ENCODE measurements at places on chromosomes 1 and 21.

DNA sequence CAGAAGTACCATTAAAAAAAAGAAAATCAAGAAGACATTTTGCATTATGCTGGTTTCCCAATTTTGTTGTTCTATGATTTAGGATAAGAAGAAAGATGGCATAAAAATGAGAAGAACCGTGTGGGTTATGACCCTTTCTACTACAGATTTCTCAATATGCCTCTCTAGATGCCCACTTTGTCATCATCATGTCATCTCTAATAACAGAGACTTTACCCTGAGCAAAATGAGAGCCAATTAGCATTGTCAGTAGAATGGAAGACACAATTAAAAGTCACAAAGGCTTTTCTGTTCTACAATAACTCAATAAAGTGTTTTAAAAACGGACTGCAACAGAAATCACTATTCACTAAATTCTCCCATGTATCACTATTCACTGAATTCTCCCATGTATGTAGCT lies 85.5 kb downstream of the RAB3GAP2 start:
- DNase-seq = no peak

- DNase-seq = no peak
These were observed 5.9 kb upstream of the TNFSF4 start for GRCh38 chr1:173212952-173213491.

- no peak for DNase-seq
These were observed 4.9 kb downstream of the NHLH1 start for GRCh38 chr1:160371756-160372155.

DNA sequence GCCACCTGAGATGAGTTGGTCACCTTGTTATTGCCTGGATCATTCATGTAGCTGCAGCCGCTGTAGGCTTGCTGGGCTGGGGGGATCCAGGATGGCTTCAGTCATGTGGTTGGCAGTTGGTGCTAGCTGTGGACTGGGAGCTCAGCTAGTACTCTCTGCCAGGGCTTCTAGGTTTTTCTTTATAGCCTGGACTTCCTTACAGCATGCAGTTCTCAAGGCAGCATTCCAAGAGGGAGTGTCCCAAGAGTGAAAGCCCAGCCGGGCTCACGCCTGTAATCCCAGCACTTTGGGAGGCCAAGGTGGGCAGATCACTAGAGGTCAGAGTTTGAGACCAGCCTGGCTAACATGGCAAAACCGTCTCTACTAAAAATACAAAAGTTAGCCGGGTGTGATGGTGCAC lies 23.7 kb upstream of the ACTL8 start:
- DNase-seq = no peak

DNA sequence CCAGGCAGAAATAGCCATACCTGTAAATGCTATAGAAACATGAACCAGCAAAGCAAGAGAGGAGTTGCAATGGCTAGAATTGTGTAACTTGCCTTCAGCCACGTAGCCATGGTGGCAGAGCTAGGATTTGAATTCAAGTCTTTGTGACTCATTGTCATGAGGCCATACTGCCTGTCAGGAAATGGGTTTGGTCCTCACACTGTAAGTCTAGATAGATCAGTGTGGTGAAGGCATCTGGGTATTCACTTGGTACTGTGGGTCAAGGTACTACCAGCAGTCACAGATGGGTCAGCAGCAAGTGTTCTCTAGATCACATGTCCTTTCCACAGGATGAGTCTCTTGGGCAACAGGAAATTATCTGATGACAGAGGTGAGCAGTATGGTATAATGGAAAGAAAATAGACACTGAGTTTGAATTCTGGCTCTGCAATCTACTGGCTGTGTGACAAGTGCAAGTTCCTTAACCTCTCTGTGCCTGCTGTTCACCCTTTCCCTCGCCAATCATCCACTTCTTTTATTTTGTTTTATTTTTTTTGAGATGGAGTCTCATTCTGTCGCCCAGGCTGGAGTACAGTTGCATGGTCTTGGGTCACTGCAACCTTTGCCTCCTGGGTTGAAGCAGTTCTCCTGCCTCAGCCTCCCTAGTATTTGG lies 36.9 kb downstream of the FGGY start:
- no peak for DNase-seq

DNA sequence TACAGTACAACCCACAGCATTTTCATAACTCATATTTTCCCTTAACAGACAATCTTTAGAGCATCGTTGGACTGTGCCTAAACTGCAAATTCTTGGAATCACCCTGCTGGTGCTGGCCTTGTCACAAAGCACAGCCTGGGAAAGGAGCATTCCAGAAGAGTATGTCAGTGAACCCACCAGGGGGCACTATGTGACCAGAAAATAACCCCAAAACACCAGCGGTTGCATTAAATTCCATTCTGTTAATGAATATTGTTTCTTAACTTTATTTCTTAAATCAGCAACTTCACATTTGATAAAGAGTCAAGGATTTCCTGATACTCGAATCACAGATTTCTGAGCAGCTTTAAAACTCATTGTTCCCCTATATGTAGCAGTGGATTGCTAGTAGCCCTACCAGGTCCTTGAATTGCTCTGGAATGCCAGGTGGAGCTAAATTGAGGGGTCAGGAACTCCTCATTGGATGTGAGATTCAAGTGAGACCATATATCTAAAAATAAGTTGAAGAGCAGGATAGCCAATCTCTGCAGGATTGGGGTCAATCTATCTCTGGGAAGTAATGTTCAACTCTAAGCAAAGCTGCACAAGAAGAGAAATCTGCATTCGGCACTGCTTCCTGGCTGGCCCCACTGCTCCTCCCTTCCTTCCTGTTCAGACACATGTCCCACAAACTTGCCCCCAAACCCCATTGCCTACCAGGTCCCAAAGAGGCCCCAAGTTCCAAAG lies 12.7 kb upstream of the RAB4A start:
- peak; percentile 34 for DNase-seq

DNA sequence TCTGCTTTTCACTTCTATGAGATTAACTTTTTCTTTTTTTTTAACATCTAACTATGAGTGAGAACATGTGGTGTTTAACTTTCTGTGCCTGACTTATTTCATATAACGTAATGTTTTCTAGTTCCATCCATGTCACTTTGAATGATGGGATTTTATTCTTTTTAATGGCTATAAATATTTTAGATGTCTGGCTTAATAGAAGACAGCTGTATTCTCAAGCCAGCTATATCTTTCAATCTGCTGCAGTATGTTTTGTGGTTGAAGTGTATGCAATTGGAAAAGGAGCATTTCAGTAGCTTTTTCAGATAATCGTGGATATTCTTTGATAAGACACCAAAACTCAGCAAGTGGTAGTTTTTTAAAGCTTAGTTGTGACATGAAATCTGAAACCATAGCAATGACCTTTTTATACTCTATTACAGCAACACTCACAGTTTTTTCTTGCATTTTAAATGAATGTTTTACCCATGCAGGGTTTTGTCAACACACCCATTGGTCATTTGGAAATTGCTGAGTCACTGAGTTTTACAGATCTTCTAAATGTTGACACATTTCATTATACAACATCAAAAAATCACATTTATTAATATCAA lies 5.7 kb upstream of the SVBP start:
- no peak for DNase-seq

DNA sequence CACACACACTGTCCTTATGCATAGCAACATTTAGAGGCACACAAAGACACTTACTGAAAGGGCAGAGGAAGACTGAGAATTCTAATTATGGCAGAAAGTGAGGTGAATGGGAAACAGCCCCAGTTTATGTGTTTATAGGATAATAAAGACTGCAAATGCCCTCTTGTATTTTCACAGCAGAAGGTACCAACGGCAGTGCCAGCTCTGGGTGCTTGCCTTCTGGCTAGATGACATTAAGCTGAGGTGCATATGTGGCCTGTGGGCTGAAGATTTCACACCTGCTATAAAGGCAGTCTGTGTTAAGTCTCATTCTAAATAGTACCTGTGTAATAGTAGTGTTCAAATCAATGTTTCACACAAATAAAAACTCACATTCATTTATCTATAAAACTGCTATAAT lies 347.2 kb upstream of the ZRANB2 start:
- no peak for DNase-seq

DNA sequence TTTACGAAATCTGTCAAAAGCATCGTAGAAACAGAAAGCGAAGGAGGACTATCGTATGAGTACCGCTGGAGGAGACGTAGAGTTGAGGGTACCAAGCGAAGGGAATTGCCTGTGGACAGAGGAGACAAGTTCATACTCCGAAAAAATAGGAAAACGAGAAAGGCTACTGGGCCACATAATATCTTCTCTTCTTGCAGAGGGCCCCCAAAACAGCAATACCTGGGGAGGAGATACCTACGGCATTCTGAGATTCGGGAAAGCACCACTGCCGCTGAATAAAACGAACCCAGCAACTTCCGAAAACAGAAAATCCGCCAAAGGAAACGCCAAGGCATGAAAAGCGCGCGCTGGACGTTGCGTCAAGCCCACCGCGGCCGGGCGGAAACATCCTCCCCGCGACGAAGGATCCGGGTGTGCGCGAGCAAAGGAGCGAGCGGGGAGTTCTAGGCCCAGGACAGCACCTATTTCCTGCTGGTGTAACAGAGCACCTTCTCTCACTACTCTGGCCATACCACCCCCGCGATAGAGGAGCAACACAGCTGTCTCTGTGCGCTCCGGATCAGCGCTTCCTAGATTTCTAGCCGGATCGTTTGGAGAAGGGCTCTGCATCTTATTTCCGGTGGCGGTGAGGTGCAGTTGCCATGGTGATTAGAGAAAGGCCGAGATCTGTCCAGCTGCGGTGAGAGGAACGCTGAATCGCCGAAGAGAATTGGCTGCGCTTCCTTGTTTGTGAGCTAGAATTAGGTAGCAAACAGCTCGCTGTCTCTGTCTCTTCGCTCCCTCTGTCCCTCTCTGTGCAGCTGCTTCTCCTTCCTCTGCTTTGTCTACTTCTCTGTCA lies at the start of the genes EFCAB7 and ITGB3BP:
TSS of gene EFCAB7 (plus strand) at position 635 of the 838 bp plus-strand sequence. CDS start 2,048 bp downstream, outside the sequence.
TSS of gene ITGB3BP (minus strand) at position 335 of the 838 bp plus-strand sequence. CDS start at position 243, 92 bp downstream.
- DNase-seq = peak; percentile 28

DNA sequence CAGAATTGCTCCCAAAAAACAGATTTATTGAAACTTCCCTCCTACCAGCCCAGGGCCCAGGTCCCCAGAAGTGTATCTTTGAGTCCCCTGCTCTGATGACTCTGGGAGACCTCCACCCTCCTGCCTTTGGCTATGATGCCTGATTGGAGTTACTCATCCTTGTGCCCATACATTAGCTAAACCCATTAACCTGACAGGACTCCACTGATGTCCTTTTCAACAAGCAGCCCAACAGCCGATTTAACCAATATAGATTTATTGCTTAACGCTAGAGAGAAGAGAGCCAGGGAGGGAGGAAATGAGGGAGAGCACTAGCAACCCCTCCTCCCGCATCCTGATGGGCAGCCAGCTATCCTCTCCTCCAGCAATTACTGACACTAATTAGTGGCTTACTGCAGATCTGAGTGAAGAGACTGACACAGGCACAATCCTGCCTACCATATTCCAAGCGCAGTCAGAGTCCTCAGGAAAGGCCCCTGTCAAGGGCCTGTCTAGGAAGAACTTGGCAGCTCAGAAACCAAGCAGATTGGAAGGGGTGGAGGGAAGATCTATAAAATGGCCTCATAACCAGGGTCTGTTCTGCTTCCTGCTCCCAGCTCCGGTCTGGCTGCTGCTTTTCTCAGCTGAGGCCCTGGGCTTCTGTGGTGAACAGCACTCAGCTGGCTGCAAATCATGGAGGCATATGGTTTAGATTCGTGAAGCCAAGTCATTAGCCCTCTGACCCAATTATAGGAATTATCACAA lies 484.5 kb upstream of the DAB1 start:
- DNase-seq = no peak

DNA sequence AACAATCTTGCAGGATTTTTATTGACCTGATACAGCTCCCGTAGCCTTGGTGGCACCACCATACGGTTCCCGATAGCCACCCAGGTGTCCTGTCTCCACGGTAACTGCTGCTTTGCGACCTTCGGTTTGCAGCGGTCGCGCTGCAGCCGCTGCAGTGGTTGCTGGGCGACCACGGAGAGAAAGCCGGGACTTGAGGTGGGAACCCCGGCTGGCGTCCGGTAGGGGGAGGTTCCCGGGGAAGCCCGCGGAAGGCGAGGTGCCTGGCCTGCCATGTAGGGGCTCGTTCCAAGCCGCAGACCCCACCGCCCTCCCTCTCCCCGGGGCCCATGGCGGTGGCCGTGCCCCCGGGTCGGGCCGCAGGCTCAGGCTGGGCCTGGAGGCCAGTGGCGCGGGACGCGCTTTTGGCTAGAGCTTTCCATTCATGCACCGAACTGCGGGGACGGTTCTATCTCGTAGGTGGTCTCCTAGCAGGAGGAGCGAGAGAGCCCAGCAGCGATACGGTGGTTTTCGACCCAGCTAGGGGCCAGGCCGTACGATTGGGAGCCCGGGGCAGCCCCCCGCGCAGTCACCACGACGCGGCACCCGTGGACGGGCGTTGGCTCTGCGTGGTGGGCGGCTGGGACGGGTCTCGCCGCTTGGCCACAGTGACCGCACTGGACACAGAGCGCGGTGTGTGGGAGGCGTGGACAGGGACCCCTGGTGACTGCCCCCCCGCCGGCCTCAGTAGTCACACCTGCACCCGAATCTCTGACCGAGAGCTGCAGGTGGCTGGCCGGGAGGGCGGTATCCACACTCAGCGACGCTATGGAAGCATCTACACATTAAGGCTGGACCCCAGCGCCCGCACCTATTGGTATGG lies at the start of gene KLHDC9:
TSS of gene KLHDC9 (plus strand) at position 152 of the 859 bp plus-strand sequence. CDS start at position 327, 175 bp downstream.
- peak; percentile 93 for DNase-seq

DNA sequence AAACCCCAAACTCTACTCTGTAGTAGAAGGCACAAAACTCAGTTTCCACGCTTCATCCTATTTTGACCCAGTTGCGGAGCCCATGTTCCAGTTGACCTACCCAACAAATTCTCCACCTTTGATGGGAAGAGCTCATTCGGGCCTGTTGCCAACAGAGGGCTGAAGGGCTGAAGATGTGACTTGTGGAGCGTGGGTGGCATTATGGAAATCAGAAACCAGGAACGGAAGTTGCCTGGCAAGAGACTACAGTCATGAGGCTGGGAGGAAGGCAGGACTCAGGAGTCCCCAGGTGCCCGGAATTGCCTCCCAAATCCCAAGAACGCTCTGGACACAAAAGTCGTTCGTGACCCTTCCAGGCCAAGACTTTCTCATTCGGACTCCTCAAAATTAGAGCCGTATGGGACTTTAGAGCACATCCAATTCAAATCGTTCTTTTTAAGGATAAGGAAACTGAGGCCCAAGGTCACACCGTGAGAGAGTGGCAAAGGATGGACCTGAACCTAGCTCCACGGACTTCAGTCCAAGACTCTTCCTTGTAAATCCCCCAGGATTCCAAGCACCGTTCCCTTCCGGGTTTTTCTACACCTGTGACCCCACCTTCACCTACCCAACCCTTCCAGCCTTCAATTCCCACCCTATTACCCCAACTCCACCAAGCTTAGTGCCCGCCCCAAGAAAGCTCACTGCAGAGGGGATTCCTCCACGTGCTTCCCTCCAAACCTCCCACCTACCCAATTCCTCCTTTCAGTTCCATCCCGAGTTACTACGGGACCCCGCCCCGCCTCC lies 739 bp downstream of the SMG5 start:
- DNase-seq = no peak

DNA sequence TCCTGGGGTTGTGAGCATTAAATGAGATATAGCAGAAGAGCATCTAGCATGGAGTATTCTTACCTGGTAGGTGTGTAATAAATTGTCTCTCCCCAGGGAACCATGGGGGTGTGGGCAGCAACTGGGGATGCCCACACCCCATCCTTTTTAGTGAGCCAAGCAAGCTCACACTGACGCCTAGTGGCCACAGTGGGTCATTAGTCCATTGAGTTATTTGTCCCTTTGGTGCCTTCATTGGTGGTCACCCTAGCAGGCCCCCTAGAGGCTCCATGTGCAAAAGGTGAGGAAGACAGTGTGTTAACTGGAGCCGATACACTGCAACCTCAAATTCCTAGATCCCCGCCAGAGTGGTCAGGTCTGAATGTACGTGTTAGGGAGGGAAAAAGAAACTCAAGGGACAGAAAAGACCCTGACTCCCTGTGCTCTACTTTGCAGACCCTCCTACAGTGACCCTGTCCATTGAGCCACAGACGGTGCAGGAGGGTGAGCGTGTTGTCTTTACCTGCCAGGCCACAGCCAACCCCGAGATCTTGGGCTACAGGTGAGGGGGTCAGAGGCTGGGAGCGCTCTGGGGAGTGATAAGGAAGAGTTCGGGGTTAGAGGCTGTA lies 93.3 kb upstream of the CD1D start:
- peak; percentile 60 for DNase-seq

Measured in GM19239 (cell line).